ENCODE measurements at places on chromosomes 11 and 22.

- no peak overlapping the region for H3K4me3 ChIP-seq
- no peak overlapping the region for H3K27ac ChIP-seq
- H3K4me1 ChIP-seq = no peaks in the 10 kb centered on the region
Observed at GRCh38 chr22:35582861-35583670, 34.1 kb downstream of the MB start.

GRCh38 chr11:44229098-44229497 is 80.8 kb downstream of the ALX4 start:
- no peak for DNase-seq
- H3K4me1 ChIP-seq = no peaks in the 10 kb centered on the region
- H3K36me3 ChIP-seq = no peaks in the 10 kb centered on the region
- no peak overlapping the region for H3K4me3 ChIP-seq

DNA sequence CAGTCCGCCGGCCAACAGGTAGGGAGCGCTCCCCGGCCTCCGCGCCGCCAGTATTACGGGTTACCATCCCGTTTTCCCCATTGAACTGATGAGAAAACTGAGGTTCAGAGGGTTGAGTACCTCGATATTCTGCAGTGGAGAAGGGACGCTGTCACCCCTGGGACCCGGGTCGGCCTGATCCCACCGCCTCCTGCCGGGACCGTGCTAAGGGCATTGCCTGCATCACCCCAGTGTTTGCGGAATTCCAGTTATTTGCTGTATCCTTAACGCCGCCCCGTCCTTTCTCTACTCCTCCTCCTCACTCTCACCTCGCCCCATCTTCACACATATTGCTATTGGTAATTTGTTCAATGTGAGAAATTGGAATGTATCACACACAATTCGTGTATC is 370 bp upstream of the A4GALT start:
- H3K27me3 ChIP-seq = peaks cover 26% of the 10 kb centered on the region
- DNase-seq = peak; percentile 68
- no peaks in the 10 kb centered on the region for H3K36me3 ChIP-seq

DNA sequence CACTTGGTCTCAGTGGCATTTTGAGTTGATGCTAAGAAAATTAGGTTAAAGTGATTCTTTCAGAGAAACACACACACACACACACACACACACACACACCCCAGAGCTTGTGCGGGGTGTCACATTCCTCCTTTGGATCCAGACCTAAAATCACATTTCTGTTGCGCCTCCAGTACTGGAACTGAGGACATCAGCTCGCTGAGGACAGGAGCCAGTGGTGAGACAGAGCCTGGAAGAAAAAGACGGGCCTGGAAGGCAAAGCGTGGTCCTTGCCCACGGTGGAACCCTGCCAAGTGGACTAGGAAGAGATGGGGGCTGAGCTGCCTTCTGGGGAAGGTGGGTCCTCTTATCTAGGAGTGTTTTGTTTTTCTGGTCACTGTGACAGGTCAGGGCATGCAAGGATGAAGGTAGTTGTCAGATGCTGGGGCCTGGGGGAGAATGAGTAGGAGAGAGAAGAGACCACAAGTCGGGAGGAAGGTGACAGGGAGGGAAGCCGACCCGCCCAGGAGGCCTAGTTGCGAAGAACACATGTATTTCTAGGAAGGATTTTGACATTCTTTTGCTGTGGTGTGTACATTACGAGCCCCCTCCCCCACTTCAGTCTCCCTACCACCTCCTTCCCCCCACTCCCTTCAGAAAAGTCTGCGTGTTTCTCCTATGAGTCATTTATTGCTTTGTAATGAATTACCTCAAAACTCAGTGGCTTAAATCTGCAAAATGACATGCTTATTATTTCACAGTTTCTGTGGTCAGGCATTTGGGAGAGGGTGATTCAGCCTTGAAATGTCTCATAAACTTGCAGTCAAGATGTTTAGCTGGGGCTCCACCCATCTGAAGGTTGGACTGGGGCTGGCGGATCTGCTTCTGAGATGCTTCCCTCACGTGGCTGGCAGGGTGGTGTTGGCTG is 4.8 kb upstream of the ELFN2 start:
- DNase-seq = no peak
- peaks cover 19% of the 10 kb centered on the region for H3K27me3 ChIP-seq
- no peak overlapping the region for H3K27ac ChIP-seq
- no peak overlapping the region for H3K4me3 ChIP-seq

- no peak for DNase-seq
- no peaks in the 10 kb centered on the region for H3K36me3 ChIP-seq
- H3K27ac ChIP-seq = no peak overlapping the region
- H3K27me3 ChIP-seq = no peaks in the 10 kb centered on the region
Observed at GRCh38 chr11:19946681-19947080, 213.6 kb downstream of the DBX1 start.

Measured in GM23338 (cell line).